Activated CD4-positive, alpha-beta T cell treated with anti-CD3 and anti-CD28 coated beads, Interleukin-2, amount 10 ng/mL, durations not matched to agents 7 days and 5 days (primary cell): ENCODE measurements at places on chromosomes 3 and 15. TPM values are rescaled to one million over a fixed set of nuclear protein-coding genes. Genes with fewer than 3 reads are reported as not detected.

Gene RASGRP1
- 185 TPM for total RNA-seq

Gene SLITRK3
- not detected for total RNA-seq

GRCh38 chr3:12910356-12911099 is 69.2 kb upstream of the RPL32 start:
- no peak overlapping the region for H3K27ac ChIP-seq
- DNase-seq, result no peak
- H3K4me1 ChIP-seq, result peaks cover 6% of the 10 kb centered on the region

Gene ATXN7
- 70.0 TPM for total RNA-seq

GRCh38 chr3:184347321-184348056 is 10.1 kb downstream of the FAM131A start:
- H3K27me3 ChIP-seq, result no peaks in the 10 kb centered on the region
- DNase-seq, result no peak
- no peaks in the 10 kb centered on the region for H3K4me1 ChIP-seq
- H3K27ac ChIP-seq, result no peak overlapping the region
- no peaks in the 10 kb centered on the region for H3K36me3 ChIP-seq

DNA sequence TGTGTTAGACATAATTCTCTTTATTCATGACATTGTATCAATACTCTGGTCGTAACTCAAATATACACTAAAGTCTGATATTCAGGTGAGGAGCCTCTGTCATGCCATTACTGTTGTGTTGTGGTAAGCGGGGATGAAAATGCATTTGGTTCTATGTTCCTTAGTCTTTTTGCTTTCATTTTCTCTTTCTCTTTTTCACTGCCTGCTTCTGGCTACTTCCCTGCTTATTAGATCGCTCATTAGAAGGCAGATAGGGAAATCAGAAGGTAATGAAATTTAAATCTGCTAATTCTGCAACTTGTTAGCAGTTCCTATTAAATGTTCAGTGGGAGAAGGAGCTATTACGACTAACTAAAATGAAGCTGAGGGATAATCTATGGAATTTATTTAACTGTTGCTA is 345.0 kb downstream of the GRM7 start:
- H3K27ac ChIP-seq, result no peak overlapping the region
- no peaks in the 10 kb centered on the region for H3K36me3 ChIP-seq
- no peaks in the 10 kb centered on the region for H3K4me1 ChIP-seq
- H3K27me3 ChIP-seq, result no peaks in the 10 kb centered on the region
- no peak for DNase-seq
- H3K4me3 ChIP-seq, result no peak overlapping the region

Gene SLC51B
- total RNA-seq, result not detected

Gene DISP2
- 0.60 TPM for total RNA-seq

Gene CHRNA5
- 2.4 TPM for total RNA-seq

DNA sequence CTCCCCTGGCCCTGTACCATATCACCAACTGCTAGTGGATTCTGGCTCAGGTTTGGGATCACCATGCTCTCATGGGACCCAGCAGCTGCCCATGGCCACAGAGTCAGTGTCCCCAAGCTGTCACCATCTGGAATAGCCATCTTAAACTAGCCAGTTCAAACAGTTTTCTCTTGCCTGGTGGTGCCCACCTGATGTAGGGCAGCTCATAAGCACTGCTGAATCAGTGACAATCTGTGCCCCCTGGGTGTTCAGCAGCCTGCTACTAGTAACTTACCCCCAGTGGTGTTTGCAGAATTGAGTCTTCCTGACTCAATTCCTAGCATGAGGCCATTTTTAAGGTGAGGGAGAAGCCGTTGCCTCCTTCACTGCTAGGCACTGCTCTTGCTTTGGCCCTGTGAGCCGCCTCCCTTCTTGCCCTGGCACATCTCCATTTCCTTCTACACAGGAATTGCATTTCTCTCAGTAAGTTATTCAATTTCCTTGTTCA is 7.9 kb downstream of the RPSA start:
- DNase-seq, result no peak
- no peak overlapping the region for H3K27ac ChIP-seq
- peaks cover 21% of the 10 kb centered on the region for H3K4me1 ChIP-seq
- H3K27me3 ChIP-seq, result no peaks in the 10 kb centered on the region

- H3K27ac ChIP-seq, result no peak overlapping the region
- DNase-seq, result no peak
- peaks cover 11% of the 10 kb centered on the region for H3K27me3 ChIP-seq
- no peaks in the 10 kb centered on the region for H3K36me3 ChIP-seq
- no peaks in the 10 kb centered on the region for H3K4me1 ChIP-seq
Measured at GRCh38 chr15:78415284-78415683, 22.7 kb upstream of the IREB2 start.

Gene ABHD5
- total RNA-seq, result 13.0 TPM

DNA sequence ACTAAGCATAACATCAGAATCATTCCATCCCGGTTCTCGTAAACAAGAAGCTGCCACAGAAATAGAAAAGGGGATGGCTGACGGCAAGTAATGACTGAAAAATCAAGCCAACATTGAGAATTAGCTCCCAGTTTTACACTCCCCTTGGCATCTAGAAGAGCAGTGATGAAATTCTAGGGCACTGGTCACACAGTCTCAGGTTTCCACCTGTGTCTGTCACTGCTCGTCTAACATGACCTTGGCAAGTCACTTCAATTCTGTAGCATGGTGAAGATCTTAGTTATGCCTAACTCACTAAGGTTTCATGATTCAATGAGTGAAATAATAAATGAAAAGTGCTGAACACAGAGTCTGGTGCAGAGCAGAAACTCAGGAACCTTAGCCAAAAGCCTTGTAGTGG is 272.3 kb upstream of the ARRDC4 start:
- H3K27ac ChIP-seq, result no peak overlapping the region
- no peak for DNase-seq
- H3K4me3 ChIP-seq, result no peak overlapping the region

GRCh38 chr3:181533811-181534210 is 177.9 kb upstream of the SOX2 start:
- no peak for DNase-seq
- no peak overlapping the region for H3K4me3 ChIP-seq
- no peak overlapping the region for H3K27ac ChIP-seq
- no peaks in the 10 kb centered on the region for H3K27me3 ChIP-seq
- H3K4me1 ChIP-seq, result no peaks in the 10 kb centered on the region
- no peaks in the 10 kb centered on the region for H3K36me3 ChIP-seq

Gene FETUB
- not detected for total RNA-seq

GRCh38 chr3:114093596-114093995 is 37.1 kb downstream of the QTRT2 start:
- H3K27ac ChIP-seq, result no peak overlapping the region
- no peak for DNase-seq
- no peaks in the 10 kb centered on the region for H3K36me3 ChIP-seq
- H3K4me1 ChIP-seq, result peaks cover 2% of the 10 kb centered on the region
- peaks cover 13% of the 10 kb centered on the region for H3K27me3 ChIP-seq

GRCh38 chr3:84039099-84039498 is 919.7 kb upstream of the CADM2 start:
- DNase-seq, result no peak
- no peaks in the 10 kb centered on the region for H3K27me3 ChIP-seq
- no peak overlapping the region for H3K27ac ChIP-seq

DNA sequence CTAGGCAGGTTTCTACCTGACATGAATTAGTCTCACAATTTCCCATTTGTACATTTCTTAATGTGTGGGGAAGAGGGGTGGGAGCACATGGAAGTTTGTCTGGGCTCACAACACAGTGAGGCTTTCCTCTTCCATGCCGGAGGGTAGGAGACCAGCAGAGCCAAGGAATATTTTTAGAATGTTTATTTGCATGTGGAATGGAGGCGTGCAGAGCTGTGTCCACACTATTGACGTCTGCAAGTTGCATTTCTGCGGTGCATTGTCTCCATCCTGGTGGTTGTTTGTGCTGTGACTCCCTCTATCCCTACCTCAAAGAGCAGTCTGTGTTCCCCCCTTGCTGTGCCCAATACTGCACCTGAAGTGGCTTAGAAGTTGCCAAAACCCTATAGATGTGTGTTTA is 103.1 kb upstream of the LRTM1 start:
- no peaks in the 10 kb centered on the region for H3K36me3 ChIP-seq
- no peaks in the 10 kb centered on the region for H3K27me3 ChIP-seq
- no peak for DNase-seq
- no peak overlapping the region for H3K4me3 ChIP-seq

Gene UMPS
- total RNA-seq, result 27.8 TPM

Gene ZFYVE19
- 32.2 TPM for total RNA-seq

Gene RTP1
- not detected for total RNA-seq

DNA sequence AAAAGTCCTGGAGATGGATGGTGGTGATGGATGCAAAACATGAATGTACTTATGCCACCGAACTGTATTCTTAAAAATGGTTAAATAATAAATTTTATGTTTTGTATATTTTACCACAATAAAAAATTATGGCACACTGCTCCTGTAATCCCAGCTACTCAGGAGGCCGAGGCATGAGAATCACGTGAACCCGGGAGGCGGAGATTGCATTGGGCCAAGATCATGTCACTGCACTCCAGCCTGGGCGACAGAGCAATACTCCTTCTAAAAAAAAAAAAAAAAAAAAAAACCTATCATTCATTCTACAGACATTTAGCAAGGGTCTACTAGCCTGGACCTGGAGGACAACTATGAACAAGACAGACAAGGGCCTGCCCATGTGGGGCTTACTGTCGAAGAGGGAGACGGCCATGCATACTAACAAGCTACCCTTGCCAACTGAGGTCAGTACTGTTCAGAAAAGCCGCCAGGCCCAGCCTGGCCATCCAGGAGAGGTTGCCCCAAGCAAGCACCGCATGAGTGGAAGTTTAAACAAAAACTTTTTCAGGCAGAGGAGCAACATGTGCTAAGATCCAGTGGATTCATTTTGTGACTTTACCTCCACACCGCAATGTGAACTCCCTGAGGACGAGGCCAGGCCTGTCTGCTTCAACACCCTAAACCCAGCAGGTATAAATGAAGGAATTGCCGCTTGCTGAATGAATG is 2.8 kb upstream of the NEK4 start:
- H3K4me1 ChIP-seq, result peaks cover 20% of the 10 kb centered on the region
- H3K4me3 ChIP-seq, result no peak overlapping the region
- H3K36me3 ChIP-seq, result no peaks in the 10 kb centered on the region

Gene ADCY5
- total RNA-seq, result not detected

- no peak overlapping the region for H3K27ac ChIP-seq
- no peaks in the 10 kb centered on the region for H3K4me1 ChIP-seq
- H3K4me3 ChIP-seq, result no peak overlapping the region
- H3K27me3 ChIP-seq, result peaks cover 39% of the 10 kb centered on the region
- no peaks in the 10 kb centered on the region for H3K36me3 ChIP-seq
Measured at GRCh38 chr15:55737373-55737772, 5.6 kb downstream of the PRTG start.

- no peak overlapping the region for H3K4me3 ChIP-seq
- peaks cover 10% of the 10 kb centered on the region for H3K4me1 ChIP-seq
- no peak overlapping the region for H3K27ac ChIP-seq
- peaks cover 34% of the 10 kb centered on the region for H3K36me3 ChIP-seq
Measured at GRCh38 chr15:30929064-30929669, 25.5 kb downstream of the FAN1 start.

GRCh38 chr15:81336568-81336967 is 12.6 kb upstream of the STARD5 start:
- peaks cover 3% of the 10 kb centered on the region for H3K4me1 ChIP-seq
- peak; percentile 42 for DNase-seq
- H3K36me3 ChIP-seq, result no peaks in the 10 kb centered on the region
- H3K4me3 ChIP-seq, result no peak overlapping the region
- H3K27ac ChIP-seq, result no peak overlapping the region

DNA sequence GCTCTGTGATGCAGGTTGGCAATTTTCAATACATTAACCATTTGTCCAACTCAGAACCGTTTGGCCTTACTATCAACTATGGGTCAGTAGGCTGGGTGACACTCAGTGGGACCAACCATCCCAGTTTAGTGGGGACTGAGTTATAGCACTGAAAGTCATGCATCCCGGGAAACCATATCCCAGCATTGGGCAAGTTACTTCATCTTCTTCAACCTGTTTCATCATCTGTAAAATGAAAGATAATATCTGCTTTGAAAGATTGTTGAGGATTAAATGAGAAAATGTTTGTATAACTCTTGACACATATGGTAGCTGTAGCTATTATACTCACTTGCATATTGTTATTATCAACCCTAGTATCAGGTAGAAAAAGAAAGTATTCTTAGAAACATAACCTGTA is 11.9 kb downstream of the RAB27A start:
- H3K36me3 ChIP-seq, result peaks cover 44% of the 10 kb centered on the region
- DNase-seq, result no peak
- peak overlapping the region; percentile 94 for H3K27ac ChIP-seq
- H3K27me3 ChIP-seq, result no peaks in the 10 kb centered on the region

GRCh38 chr15:74958908-74959585 is 2.5 kb upstream of the RPP25 start:
- DNase-seq, result no peak
- H3K4me1 ChIP-seq, result peaks cover 48% of the 10 kb centered on the region
- H3K4me3 ChIP-seq, result peak overlapping the region; percentile 47
- no peaks in the 10 kb centered on the region for H3K36me3 ChIP-seq
- H3K27ac ChIP-seq, result peak overlapping the region; percentile 39

- H3K36me3 ChIP-seq, result peaks cover 10% of the 10 kb centered on the region
- no peak for DNase-seq
- H3K4me1 ChIP-seq, result peaks cover 35% of the 10 kb centered on the region
- no peak overlapping the region for H3K27ac ChIP-seq
Measured at GRCh38 chr3:183438735-183439134, 10.3 kb upstream of the MCF2L2 start.

GRCh38 chr3:194488055-194488742 is 1.4 kb upstream of the ATP13A3 start:
- peak overlapping the region; percentile 86 for H3K4me3 ChIP-seq
- H3K27me3 ChIP-seq, result no peaks in the 10 kb centered on the region
- peak; percentile 49 for DNase-seq
- H3K4me1 ChIP-seq, result peaks cover 53% of the 10 kb centered on the region

DNA sequence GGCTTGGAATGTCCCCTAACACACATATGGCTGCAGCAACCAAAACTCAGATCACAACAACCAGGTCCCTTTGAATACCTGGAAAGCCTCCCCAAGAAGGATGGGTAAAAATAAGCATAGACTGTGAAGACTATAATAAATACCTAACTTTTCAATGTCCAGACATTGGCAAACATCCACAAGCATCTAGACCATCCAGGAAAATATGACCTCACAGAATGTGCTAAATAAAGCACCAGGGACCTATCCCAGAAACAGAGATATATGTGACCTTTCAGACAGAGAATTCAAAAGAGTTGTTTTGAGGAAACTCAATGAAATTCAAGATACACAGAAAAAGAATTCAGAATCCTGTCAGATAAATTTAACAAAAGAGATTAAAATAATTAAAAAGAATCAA is 109.2 kb downstream of the NEDD4 start:
- DNase-seq, result no peak
- H3K27ac ChIP-seq, result no peak overlapping the region
- no peak overlapping the region for H3K4me3 ChIP-seq
- H3K27me3 ChIP-seq, result peaks cover 3% of the 10 kb centered on the region
- H3K36me3 ChIP-seq, result peaks cover 2% of the 10 kb centered on the region

DNA sequence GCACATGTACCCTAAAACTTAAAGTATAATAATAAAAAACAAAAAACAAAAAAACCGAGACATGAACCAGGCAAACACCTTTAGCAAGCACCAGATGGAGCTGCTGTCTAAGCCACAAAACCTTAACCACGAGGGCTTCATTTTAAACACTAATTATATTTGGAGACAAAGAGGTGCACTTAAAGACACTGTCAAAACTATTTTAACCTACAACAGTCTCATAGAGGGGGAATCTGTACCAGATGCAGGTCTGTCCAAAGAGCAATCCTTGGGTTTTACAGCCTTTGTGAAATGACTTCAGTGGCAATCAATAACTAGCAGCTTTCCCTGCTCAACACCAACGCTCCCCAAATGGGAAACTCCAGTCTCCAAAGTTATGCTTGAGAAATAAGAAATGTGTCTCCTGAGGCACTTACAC is 115.7 kb upstream of the TSPAN3 start:
- no peaks in the 10 kb centered on the region for H3K27me3 ChIP-seq
- H3K4me3 ChIP-seq, result no peak overlapping the region
- H3K4me1 ChIP-seq, result peaks cover 47% of the 10 kb centered on the region
- no peak overlapping the region for H3K27ac ChIP-seq
